DND-41 (cell line): ENCODE measurements at places on chromosomes 16 and 17.

DNA sequence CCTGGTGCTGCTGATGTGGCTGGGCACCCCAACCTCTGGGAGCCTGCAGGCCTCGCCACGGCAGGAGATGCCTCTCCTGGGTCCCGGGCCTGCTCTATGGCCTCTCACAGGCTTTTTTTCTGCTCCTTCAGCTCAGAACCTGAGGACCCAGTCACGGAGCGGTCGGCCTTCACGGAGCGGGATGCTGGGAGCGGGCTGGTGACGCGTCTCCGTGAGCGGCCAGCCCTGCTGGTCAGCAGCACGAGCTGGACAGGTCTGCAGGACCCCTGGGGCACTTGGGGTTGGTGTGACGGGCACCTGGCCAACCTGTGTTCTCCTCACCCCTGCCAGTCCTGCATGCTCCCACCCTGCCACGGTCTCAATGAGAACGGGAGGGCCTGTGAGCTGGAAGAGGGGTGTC, 7.0 kb downstream of the ALG1 start:
- H3K27ac ChIP-seq: no peak overlapping the region
- H3K36me3 ChIP-seq: peaks cover 44% of the 10 kb centered on the region
- no peak for DNase-seq
- H3K4me3 ChIP-seq: no peak overlapping the region

GRCh38 chr17:16439303-16439791, 24.0 kb downstream of the TRPV2 start:
- H3K36me3 ChIP-seq: peaks cover 54% of the 10 kb centered on the region
- H3K27me3 ChIP-seq: no peaks in the 10 kb centered on the region
- H3K4me3 ChIP-seq: peak overlapping the region; percentile 54
- no peak for DNase-seq

GRCh38 chr16:68660359-68660795, 15.3 kb downstream of the CDH3 start:
- DNase-seq: no peak
- no peaks in the 10 kb centered on the region for H3K27me3 ChIP-seq
- no peak overlapping the region for H3K27ac ChIP-seq
- H3K4me1 ChIP-seq: no peaks in the 10 kb centered on the region

GRCh38 chr17:17785407-17785806, 51.4 kb downstream of the SREBF1 start:
- no peaks in the 10 kb centered on the region for H3K36me3 ChIP-seq
- no peak overlapping the region for H3K4me3 ChIP-seq
- peaks cover 13% of the 10 kb centered on the region for H3K4me1 ChIP-seq
- H3K27me3 ChIP-seq: no peaks in the 10 kb centered on the region
- H3K27ac ChIP-seq: no peak overlapping the region; the same call in 1 of the 2 replicates

GRCh38 chr17:49880291-49881053, 32.6 kb upstream of the TAC4 start:
- H3K4me1 ChIP-seq: no peaks in the 10 kb centered on the region
- DNase-seq: peak; percentile 38
- H3K27ac ChIP-seq: no peak overlapping the region
- H3K27me3 ChIP-seq: peaks cover 37% of the 10 kb centered on the region

- H3K36me3 ChIP-seq: no peaks in the 10 kb centered on the region
- H3K4me3 ChIP-seq: no peak overlapping the region
- no peak for DNase-seq
- H3K27me3 ChIP-seq: peaks cover 3% of the 10 kb centered on the region
Observed at GRCh38 chr17:74390680-74391653, 23.7 kb downstream of the GPR142 start.

DNA sequence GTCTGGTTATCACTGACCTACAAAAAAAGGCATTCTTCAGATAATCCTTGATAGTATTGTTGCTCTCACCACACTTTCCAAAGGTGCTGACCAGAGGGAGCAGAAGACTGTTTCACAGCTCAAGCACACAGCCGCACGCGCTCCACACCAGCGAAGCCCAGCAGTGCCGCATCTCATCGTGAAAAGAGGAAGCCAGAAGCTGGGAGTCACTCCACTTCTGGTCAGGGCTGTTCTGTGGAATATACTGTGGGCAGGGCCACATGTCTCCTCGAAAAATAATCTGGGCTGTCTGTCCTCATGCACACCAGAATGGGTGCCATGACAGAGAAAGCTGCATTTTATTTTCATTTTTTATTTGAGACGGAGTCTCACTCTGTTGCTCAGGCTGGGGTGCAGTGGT, 7.3 kb upstream of the PRSS36 start:
- no peak overlapping the region for H3K27ac ChIP-seq
- no peak for DNase-seq
- no peaks in the 10 kb centered on the region for H3K36me3 ChIP-seq
- no peaks in the 10 kb centered on the region for H3K4me1 ChIP-seq
- H3K27me3 ChIP-seq: no peaks in the 10 kb centered on the region

GRCh38 chr17:59634632-59635541, 15.2 kb downstream of the CLTC start:
- H3K4me1 ChIP-seq: peaks cover 18% of the 10 kb centered on the region
- no peak overlapping the region for H3K27ac ChIP-seq
- no peak for DNase-seq
- H3K36me3 ChIP-seq: peaks cover 13% of the 10 kb centered on the region; the same call in 1 of the 2 replicates
- no peak overlapping the region for H3K4me3 ChIP-seq

DNA sequence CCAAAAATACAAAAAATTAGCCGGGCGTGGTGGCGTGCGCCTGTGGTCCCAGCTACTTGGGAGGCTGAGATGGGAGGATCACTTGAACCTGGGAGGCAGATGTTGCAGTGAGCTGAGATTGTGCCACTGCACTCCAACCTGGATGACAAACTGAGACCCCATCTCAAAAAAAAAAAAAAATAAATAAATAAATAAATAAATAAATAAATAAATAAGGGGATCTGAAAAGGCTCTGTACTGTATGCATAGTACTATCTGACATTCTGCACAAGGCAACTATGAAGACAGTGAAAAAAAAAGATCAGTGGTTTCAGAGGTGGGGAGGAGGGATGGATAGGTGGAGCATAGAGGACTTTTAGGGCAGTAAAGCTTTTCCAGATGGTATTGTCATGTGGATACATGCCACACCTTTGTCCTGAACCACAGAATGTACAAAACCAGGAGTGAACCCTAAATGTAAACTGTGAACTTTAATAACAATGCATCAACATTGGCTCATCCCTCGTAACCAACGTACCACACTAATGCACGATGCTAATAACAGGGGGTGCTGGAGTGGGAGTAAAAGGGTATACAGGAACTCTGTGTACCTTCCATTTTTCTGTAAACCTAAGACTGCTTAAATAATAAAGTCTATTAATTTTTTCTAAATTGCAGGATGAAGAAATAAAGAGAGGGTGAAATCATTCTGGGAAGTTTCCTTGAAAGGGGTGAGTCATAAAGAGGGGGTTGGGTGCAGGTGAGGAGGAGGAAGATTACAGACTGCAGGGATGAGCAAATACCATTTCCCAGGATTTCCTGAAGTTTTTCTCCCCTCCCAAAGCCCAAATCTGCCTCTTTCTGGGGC, 155.8 kb upstream of the SDK2 start:
- H3K27me3 ChIP-seq: peaks cover 7% of the 10 kb centered on the region
- no peaks in the 10 kb centered on the region for H3K4me1 ChIP-seq
- H3K4me3 ChIP-seq: no peak overlapping the region
- no peaks in the 10 kb centered on the region for H3K36me3 ChIP-seq
- no peak overlapping the region for H3K27ac ChIP-seq
- no peak for DNase-seq

GRCh38 chr16:47927330-47927729, 228.5 kb downstream of the ABCC12 start:
- no peaks in the 10 kb centered on the region for H3K27me3 ChIP-seq
- H3K36me3 ChIP-seq: no peaks in the 10 kb centered on the region
- H3K27ac ChIP-seq: no peak overlapping the region
- DNase-seq: no peak

DNA sequence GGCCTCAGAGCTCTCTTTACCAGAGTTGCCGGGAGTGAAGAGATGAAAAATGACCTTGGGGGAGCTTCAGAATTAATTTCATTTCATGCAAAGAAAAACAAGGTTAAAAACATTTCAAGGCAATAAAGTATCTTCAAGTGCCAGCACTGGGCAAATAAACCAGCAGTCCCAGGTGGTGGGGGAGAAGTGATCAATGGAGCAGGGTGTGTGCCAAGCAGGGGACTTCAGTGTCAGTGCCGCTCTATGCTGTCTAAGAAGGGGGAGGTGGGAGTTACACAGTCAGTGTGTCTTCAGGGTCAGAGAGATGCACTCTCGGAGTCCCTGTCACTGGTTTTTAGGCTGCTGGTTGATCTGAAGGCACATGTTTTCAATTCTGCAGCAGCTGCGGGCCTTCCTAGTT, 57.2 kb upstream of the MGAT5B start:
- H3K4me1 ChIP-seq: no peaks in the 10 kb centered on the region
- no peak for DNase-seq
- no peak overlapping the region for H3K27ac ChIP-seq
- H3K4me3 ChIP-seq: no peak overlapping the region
- no peaks in the 10 kb centered on the region for H3K27me3 ChIP-seq

DNA sequence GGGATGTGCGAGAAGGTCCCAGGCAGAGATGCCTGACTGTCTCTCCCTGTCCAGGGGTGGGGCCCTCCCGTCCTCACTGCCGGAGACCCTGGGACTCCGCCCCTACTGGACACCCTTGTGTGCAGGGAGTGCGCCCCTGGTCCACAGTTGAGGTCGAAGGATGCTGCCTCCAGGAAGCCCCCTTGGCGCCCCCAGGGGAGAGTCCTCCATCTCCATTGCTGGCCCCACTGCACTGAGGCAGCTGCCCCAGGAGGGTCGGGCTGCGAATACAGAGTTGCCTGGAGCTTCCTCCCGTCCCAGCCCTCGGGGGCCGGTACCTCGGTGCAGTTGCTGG, 26.6 kb downstream of the CTU2 start:
- DNase-seq: no peak
- H3K4me3 ChIP-seq: no peak overlapping the region
- H3K27ac ChIP-seq: no peak overlapping the region
- peaks cover 78% of the 10 kb centered on the region for H3K36me3 ChIP-seq

- peak; percentile 55 for DNase-seq
- H3K27me3 ChIP-seq: no peaks in the 10 kb centered on the region
- H3K4me1 ChIP-seq: peaks cover 5% of the 10 kb centered on the region
- peaks cover 44% of the 10 kb centered on the region for H3K36me3 ChIP-seq
Observed at GRCh38 chr17:7004398-7005253, 7.8 kb upstream of the RNASEK start.

GRCh38 chr16:8258523-8258922, 331.8 kb downstream of the TMEM114 start:
- H3K27me3 ChIP-seq: no peaks in the 10 kb centered on the region
- no peaks in the 10 kb centered on the region for H3K4me1 ChIP-seq

DNA sequence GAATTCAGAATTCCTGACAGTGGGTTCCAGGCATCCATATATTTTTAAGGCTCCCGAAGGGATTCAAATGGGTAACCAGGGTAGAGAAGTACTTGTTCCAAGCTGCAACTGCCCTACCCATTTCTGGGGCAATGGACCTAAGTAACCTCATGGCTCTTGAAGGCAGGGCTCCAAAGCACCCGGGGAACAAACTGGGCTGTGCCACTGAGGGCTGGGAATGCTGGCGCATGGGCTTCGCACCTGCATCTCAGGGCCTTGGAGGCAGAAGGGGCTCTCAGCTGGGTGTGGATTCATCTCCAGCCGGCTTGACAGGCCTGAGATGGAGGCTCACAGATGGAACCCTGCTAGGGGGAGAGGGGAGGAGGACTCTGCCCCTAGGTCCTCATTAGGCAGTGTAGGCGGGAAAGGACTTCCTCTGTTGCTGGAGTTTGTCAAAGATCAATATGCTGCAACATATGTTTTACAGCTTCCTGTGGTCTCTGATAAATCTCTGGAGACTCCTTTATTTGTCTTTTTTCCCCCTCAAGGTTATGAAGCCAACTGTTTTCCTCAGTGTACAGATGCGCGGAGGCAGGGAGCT, 232.3 kb upstream of the NLRP1 start:
- H3K36me3 ChIP-seq: no peaks in the 10 kb centered on the region
- no peak for DNase-seq
- no peak overlapping the region for H3K4me3 ChIP-seq

DNA sequence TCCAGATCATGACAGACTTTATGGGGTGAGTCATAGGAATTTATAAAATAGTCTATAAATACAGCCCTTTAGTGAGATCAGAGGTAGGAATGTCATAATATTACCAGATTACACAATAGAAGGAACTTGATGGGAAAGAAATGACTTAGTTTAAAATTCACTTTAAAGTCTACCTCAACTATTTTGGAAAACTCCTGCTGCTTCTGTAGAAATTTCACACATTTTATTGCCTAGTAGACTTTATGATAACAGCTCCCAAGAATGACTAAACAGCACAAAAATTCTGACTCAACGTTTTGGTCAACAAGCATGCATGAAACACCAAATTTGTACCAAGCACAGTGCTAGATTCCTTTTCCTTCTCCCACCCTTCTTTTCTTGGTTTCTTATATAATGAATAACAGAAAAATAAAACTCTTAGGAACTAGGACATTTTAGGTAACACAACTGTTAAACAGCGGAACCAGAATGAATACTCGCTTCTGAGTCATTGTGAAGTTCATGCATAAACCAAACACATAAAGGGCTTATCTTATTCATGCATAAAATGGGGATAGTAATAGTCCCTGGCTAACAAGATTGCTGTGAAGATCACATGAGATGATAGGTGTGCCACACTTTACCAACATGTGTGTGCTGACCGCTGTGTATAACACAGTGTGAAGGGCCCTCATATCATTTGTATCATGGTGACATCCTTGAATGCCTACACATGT, 243.9 kb downstream of the CDH8 start:
- no peak overlapping the region for H3K27ac ChIP-seq
- H3K36me3 ChIP-seq: no peaks in the 10 kb centered on the region
- no peak overlapping the region for H3K4me3 ChIP-seq
- DNase-seq: no peak

- H3K4me1 ChIP-seq: peaks cover 5% of the 10 kb centered on the region; the same call in 1 of the 2 replicates
- H3K4me3 ChIP-seq: no peak overlapping the region
- no peaks in the 10 kb centered on the region for H3K36me3 ChIP-seq
- DNase-seq: peak; percentile 62
Observed at GRCh38 chr16:54373534-54374520, 87.2 kb upstream of the IRX3 start.

DNA sequence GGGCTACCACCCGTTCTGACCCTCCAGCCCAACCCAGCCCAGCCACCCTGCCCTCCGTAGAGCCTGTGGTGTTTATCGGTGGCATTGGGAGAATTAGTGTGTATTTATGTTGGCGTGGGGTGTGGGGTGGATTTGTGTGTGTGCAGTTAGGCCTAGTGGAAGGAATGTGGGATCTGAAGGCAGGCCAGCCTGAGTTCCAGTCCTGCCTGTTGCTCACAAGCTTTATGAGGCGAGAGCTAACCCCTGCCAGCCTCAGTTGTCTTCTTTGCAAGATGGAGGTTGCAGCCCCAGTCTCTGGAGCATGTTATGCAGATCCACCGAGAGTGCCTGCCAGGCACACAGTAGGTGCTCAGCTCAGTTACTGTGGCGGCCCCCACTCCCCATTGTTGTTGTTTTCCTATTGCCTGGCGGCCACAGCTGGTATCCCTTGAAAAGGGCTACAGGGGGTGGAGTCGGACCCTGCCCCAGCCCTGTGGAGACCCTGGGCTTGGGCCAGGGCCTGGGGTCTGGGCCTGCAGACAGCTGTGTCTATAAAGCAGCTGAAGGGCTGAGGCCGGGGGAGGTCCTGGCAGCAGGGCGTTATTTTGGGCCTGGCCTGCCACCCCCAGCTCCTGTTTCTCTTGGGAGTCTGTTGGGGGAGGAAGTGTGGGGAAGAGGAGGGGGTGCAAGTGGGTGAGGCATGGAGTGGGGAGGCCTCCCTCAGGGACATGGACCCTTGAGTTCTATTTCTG, 5.1 kb downstream of the ERBB2 start:
- H3K36me3 ChIP-seq: no peaks in the 10 kb centered on the region
- no peaks in the 10 kb centered on the region for H3K27me3 ChIP-seq
- H3K4me1 ChIP-seq: no peaks in the 10 kb centered on the region
